ENCODE measurements at places on chromosomes 5 and 9. TPM values are rescaled to one million over a fixed set of nuclear protein-coding genes. Genes with fewer than 3 reads are reported as not detected.

GRCh38 chr9:97660340-97660739 lies 26.7 kb downstream of the NCBP1 start:
- no peak for DNase-seq

DNA sequence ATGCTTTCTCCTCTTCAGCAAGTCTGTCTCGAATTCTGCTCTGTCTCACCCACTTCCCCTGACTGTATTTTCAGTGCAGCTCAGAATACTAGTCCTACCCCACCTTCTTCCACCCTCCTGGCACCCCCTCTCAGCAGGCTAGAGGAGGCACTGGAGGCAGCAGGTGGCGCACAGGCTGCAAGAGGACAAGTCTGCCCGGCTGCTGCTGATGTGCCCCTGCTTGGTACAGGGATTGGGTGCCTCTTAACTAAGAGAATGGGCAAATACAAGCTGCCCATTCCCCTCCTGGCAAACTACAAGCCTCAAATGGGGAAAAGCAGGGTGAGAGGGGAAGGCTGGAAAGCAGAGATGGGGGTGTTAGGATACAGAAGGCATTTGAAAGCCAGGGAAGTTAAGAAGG lies 5.1 kb downstream of the TLN1 start:
- no peak for DNase-seq

DNA sequence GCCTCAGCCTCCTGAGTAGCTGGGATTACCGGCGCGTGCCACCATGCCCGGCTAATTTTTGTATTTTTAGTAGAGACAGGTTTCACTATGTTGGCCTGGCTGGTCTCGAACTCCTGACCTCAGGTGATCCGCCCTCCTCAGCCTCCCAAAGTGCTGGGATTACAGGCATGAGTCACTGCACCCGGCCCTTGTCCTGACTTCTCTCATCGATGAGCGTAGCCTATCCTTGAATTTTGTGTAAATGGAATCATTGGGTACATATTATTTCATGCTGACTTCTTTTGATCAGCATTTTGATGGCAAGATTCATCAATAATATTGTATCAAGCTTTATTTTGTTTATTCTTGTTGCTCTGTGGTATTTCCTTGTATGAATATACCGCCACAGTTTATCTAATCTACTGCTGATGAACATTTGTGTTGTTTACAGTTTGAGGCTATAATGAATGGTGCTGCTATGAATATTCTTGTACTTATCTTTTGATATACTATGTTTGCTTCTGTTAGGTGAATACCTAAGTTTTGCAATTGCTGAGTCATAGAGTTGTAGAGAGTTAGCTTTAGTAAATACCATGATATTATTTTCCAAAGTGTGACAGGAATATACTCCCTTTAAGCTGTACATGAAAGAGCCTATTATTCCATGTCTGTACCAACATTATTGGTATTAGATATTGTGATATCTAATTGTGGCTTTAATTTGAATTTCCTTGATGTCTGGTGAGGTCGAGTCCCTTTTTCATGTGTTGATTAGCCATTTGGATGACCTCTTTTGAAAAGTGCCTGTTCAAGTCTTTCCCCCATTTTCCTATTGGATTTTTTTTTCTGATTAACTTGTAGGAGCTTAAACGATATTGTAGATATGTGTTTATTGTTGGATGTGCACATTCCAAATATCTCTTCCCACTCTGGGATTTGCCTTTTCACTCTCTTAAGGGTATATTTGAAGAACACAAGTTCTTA lies 107.5 kb downstream of the RGS3 start:
- DNase-seq: no peak

- no peak for DNase-seq
These were observed 4.3 kb downstream of the PRDM12 start for GRCh38 chr9:130668659-130669058.

GRCh38 chr5:103133231-103133630 lies 13.1 kb downstream of the PPIP5K2 start:
- no peak for DNase-seq

DNA sequence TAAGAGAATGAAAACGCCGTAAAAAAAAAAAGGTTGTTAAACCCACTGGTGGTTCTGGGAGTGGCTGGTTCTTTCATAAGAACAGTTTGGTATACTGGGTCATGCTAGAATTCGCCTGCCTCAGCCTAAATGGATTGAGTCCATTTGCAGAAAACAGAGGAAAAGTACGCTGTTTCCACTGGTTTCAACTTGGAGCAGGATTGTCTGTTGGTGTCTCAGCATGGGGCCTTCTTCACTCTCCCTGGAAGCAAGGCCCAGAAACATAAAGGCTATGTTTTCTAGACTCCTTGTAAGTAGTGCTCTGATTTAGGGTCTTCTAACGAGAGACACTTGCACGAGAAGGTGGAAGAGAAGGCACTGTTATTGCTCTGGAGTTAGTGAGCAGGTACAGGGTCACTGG lies 116.9 kb upstream of the MTAP start:
- DNase-seq: no peak

GRCh38 chr9:136786451-136786850 lies 4.7 kb upstream of the TMEM141 start:
- DNase-seq: no peak

- DNase-seq: no peak
These were observed 154.1 kb upstream of the PAPPA start for GRCh38 chr9:115999498-115999897.

- no peak for DNase-seq
These were observed 185.9 kb downstream of the DAB2IP start for GRCh38 chr9:121837113-121837961.

- no peak for DNase-seq
These were observed 65.2 kb downstream of the RAPGEF1 start for GRCh38 chr9:131674425-131675421.

DNA sequence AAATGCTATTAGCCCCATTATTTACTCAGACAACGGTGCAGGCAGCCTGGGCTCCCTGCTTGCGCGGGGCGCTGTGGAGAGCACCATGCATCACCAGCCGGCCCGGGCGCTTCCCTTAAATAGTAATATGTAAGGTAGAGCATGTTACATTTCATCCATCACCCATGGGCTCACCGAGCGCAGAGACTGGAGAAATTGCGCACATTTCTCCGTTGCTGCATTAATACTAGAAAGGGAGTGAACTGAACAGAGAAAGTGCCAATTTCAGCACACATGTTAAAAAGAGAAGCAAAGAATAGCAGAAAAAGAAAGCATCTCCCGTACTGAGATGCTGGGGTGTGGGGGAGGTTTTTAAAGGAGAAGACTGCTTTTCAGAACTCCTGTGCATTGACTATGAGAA lies 400.3 kb downstream of the ZSWIM6 start:
- no peak for DNase-seq

GRCh38 chr5:148979083-148979723 lies 83.7 kb downstream of the SH3TC2 start:
- DNase-seq: no peak

DNA sequence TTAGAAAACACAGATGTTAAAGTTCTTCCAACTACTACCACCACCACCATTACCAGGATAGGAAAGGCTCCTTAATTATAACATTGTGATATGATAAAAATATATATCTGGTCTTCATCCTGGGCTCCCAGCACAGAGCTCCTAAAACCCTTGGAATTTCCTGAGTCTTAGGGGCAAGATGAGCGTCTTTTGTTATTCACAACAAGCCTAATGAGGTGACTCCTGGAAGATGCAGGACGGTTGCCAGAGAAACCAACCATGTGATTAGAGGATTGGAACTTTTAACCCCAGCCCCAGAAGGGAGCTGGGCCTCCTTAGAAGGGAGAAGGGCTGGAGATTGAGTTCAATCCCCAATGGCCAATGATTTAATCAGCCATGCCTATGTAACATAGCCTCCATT lies 148.0 kb upstream of the ADRA1B start:
- DNase-seq: no peak

DNA sequence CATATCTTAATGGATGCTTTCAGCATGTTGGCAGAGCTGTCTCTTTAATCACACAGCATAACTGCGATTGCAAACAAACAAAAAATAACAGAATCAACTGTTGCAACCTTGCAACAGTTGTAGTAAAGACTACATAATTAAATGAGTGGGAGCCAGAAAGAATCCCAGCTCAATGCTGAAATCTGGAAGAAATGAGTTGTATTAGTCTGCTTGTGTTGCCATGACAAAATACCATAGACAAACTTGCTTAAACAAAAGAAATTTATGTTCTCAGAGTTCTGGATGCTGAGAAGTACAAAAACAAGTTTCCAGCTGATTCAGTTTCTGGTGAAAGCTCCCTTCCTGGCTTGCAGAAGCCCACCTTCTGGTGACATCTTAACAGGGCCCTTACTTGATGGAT lies 260.9 kb upstream of the TUSC1 start:
- DNase-seq: no peak

PCDHGC4 gene
- polyA plus RNA-seq: 2.9 TPM

ESM1 gene
- polyA plus RNA-seq: 8.4 TPM

GPRIN1 gene
- polyA plus RNA-seq: 1.9 TPM
